ENCODE measurements at places on chromosomes 11 and 22.

- no peak for DNase-seq
Measured at GRCh38 chr11:432501-433100, 9.2 kb downstream of the ANO9 start.

GRCh38 chr22:45903355-45904135, 73.4 kb downstream of the WNT7B start:
- DNase-seq: no peak

GRCh38 chr11:78166855-78167469, 21.5 kb downstream of the KCTD21 start:
- DNase-seq: no peak

- no peak for DNase-seq
Measured at GRCh38 chr22:36467946-36468345, 13.5 kb downstream of the TXN2 start.

DNA sequence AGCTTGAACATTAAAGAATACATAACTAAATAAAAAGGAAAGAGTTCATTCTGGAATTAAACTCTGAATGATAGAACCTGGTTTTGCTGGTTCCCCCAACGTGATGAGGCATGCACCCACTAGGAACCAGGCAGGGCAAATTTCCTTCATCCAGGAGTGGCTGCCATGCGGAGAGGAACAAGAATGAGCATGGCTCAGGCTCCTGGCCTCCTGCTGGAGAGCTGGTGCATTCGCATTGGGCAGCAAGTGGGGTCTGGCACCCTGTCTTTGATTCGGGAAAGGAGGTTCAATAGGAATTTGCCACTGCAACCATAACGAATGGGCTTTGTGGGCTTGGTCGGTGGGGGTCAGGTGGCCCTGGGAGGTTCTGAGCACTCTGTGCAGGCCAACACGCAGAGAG, 169.8 kb upstream of the TENM4 start:
- no peak for DNase-seq

DNA sequence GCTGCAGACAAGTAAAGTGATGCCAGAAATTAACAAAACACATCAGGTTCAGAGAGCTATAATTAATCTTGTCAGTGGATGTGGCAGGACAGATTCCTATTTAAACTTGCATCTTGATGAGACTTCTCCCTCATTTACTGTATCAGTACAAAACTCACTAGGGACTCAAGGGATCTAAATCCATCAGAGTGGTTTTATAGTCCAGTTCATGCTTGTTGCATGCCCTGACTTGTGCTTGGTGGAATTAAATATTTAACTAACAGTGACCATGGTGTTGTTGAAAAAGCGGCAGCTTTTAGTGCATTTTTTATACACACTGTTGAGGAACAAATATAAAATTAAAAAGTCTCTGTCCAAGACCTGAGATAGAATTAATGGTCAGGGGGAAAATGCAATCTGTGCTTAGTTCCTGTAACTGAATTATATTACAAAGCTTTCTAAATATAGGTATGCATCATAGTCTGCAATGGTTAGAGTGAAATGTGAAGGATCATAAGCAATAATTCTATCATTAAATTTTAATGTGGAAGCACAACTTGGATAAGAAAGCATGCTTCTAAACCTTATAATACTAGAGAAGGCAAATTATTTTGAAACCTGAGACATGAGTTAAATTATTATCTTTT, 1475.5 kb upstream of the TENM4 start:
- DNase-seq: no peak

DNA sequence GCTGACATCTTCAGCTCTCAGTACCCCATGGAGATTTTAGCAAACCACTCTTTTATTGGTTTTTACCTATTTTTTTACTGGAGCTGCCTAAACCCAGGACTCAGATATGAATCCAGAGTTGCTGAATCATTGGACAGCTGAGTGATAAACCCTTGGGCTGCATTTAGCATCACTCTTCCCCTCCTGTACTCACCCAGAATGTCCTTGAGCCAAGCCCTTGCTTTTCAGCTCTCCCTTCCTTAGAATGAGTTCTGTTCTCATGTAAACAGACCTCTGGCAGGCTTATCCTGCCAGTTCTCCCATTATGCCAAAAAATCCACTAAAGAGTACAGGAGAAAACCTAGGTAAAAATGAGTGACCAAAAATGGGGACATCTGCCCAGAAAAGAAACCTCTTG, 200.1 kb upstream of the POU2AF2 start:
- DNase-seq: no peak

DNA sequence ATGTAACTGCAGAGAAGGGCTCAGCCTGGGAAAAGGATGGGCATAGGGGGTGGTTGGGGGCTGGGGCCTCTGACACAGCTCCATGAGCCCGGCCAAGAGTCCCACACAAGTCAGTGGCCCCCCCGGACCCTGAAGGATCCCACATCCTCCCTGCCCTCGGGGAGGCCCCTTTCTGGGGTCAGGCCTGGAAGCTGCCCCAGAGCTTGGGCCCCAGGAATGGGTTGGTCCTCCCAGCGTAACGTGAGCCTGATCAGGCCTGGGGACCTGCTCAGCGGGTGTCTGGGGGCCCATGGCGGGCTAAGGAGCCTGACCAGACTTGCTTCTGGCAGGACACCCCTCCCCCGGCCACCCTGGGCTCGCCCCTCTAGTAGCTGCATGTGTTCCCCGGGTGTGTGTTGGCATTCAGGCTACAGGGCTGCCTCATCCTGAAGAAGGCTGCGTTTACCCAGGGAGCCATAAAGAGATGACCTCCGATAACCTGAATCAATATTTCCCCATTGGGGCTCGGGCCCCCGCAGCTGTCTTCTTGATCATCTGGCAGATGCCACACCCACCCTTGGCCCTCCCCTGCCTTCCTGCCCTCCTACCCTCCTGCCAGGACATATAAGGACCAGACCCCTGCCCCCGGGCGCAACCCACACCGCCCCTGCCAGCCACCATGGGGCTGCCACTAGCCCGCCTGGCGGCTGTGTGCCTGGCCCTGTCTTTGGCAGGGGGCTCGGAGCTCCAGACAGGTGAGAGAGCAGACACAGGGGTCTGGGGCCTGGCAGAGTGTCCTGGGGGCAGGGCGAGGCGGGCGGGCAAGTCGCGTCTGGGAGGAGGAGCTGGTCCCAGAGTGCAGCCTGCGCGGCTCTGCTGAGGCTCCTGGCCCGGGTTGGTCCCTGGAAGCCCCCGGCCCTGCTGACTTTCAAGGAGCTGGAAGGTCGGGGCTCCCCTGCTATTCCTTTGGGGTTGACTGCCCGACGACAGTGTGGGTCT, at the start of gene MUC2:
Gene MUC2, plus strand, starts transcription at position 631 of the 978 bp plus-strand sequence.
- DNase-seq: no peak

- no peak for DNase-seq
Measured at GRCh38 chr11:22780952-22781593, 48.5 kb downstream of the SVIP start.

GRCh38 chr11:65390099-65390941, 3.9 kb downstream of the FRMD8 start:
- no peak for DNase-seq

DNA sequence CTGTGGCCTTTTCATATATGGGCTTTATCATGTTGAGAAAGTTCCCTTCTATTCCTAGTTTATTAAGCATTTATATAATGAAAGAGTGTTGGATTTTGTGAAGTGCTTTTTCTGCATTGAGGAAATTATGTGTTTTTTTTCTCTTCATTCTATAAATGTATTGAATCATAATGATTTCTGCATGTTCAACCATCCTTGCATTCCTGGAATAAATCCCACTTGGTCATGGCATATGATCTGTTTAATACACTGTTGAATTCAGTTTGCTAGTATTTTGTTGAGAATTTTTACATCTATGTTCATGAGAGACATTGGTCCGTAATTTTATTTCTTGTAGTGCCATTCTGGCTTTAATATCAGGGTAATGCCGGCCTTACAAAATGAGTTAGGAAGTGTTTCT, 25.8 kb downstream of the PIM3 start:
- DNase-seq: no peak

DNA sequence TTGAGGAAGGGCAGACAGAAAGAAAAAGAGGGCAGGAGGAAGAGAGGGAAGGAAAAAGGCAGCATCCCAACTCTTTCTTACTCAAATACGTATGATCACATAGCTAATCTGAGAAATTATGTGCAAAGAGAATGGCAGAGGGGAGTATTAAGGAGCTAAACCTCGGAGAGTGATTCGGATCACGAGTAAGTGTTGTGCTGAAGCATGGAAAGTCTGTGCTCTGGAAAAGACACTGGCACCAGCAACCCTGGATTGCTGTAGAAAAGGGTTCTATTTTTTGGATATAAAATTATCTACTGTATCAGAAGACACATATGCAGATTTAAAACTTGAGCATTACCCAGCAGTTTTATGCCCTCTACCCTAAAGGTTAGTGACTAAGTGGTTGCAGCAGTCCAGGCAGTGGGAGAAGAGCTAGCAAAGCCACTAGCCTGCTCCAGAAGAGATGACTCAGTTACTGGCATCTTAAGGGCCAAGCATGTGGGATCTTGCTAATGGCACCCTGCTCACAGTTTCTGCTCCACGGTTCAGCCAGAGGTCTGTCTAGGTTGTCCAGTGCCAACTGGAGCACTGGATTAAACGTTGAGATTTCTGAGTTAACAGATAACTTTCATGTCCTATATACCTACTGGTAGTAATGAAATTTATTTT, 151.7 kb downstream of the SWAP70 start:
- DNase-seq: no peak

DNA sequence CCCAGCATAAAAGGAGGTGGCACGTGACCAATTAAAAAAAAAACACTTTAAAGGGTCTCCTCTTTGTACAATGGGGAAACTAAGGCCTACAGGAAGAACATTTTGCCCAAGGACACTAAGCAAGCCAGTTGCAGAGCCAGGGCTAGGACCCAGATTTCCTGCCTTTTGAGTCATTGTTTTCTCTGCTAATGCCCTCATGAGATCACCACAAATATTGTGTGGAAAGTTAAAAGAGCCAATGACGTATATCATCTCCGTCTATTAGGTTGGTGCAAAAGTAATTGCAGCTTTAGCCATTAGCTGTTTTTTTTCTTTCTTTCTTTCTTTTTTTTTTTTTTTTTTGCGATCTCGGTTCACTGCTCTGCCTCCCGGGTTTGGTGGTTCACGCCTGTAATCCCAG, 24.1 kb upstream of the LRRC32 start:
- DNase-seq: no peak

- no peak for DNase-seq
Measured at GRCh38 chr11:123062892-123063825, 1.2 kb upstream of the HSPA8 start.

GRCh38 chr22:37804881-37805809, 2.6 kb upstream of the GCAT start:
- DNase-seq: peak; percentile 67

- DNase-seq: no peak
Measured at GRCh38 chr11:22702031-22702430, 35.6 kb downstream of the GAS2 start.

- DNase-seq: peak; percentile 10
Measured at GRCh38 chr11:9385327-9385899, 961 bp downstream of the IPO7 start.

GRCh38 chr11:75632962-75633361, 35.9 kb downstream of the MAP6 start:
- no peak for DNase-seq

DNA sequence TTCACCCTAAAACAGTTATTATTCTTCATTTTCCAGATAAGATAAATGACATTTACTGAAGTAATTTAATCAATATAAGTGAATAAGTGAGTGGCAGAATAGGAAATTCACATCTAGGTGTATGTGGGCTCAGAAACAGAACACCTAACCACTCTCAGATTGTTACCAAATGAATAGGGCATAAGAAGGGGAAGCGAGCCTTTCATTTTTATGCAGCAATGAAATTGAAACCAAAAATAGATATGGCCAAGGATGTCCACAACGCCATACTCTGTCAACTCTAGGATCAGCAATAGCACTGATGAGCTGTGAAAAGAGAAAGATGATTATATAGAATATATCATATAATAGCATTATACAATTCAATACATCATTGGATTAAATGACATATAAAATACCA, 398.1 kb upstream of the API5 start:
- DNase-seq: no peak

GRCh38 chr11:36948460-36949127, 350.6 kb upstream of the RAG2 start:
- no peak for DNase-seq

DNA sequence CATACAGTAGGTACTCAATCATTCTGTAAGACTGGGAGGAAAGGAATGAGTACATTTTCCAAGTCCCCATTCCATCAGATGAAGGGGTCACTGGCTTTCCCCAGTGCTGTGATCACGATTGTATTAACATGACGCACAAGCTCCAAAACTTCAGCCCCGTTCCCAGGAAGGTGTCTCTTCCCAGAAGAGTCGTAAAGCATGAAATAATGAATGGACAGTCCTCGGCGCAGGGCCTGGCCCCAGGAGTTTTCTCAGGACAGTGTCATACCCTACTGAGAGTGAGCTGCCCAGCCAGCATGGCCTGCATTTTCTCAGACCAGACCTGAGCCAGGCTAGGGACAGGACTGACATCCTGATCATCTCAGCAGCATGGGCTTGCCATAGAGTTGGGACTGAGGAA, 80.7 kb downstream of the PARVA start:
- no peak for DNase-seq

GRCh38 chr22:45239681-45240051, 1.0 kb downstream of the KIAA0930 start:
- no peak for DNase-seq

GRCh38 chr11:46607516-46607915, 9.5 kb downstream of the HARBI1 start:
- DNase-seq: no peak

GRCh38 chr11:68889948-68890446, 13.6 kb downstream of the MRPL21 start:
- DNase-seq: no peak

GRCh38 chr22:20602609-20603164, 95.3 kb downstream of the MED15 start:
- no peak for DNase-seq
